NCI-H774 (cell line): ENCODE measurements at places on chromosomes 5 and 9.

DNA sequence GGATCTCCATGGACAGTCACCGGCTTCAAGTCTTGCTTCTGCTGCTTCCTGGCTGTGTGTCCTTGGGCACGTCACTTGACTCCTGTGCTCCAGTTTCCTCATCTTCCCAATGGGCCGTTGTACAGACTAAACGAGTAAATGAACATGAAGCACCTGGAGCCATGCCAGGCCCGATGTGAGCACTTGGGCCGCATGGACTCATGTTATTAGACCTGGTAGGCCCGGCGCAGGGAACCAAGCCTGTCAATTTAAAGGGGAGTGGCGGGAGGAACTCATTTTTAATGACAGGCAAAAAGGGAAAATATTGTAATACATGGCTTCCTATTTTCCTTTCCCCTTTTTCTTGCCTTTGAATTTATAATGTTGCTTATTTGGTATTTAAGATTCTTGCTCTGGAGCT is 47.5 kb downstream of the TENT4A start:
- DNase-seq: no peak

DNA sequence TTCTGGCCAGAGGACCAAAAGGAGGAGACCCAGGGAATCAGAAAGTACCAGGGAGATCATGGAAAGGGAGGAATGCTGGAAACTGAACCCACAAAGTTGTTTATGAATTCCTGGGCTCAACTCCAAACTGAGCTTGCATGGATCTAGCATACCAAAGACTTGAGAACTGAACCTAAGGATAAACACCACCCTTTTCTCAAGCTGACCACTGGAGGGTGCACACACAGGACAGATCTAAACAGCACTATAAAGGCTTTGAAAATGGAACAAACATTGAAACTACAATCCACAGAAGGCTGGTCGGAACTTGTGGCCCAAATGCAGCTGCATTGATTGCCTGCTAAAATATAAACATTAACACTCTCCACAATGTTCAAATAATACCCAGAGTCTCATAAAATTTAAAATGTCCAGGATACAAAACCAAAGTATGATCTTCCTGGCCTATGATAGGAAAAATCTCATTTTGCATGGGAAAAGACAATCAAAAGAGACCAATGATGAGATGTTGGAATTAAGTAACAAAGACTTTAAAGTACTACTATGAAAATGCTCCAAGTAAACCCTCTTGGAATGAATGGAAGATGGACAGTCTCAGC is 15.6 kb upstream of the IRF1 start:
- DNase-seq: no peak

DNA sequence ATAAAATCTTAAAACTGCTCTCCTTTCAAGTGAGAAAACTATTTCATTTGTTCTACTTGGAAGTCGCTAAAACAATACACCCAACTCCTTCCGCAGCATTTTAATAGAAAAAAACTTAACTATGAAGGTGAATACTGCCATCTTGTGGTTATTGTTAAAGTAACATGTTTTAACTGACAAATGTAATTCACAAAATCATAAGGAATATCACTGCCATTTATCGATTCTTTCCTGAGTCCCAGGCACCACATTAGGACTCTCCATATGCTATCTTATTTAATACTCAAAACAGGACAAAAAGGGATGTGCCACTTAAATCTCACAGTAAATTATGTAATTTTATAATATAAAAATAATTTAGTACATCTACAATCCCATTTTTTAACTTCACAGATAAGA is 130.5 kb upstream of the ITGA1 start:
- peak; percentile 79 for DNase-seq

DNA sequence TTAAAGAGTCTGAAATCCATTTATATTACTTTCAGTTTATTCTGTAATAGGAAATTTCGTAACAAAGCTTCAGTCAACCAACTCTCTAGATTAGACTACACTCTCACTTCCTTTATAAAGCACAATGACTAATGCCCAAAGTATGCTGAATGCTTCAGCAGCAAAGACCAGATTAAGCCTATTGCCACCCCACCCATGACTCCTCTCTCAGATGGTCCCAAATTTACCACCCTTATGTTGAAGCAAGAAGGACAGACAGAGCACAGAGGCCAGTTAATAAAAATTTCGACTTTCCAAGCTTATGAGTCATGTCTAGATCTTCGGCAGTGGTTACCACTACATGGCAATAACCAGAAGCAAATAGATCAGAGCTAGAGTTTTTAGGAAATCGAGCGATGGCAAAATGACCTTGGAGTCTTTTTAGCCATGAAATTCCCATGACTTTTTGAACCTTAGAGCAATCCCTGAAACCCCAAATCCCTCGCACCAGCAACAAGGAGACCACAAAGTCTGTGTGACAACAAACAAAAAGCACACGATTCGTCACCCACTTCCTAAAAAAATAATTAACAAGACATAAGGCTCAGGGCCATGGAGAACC is 287.8 kb upstream of the RASA1 start:
- no peak for DNase-seq

DNA sequence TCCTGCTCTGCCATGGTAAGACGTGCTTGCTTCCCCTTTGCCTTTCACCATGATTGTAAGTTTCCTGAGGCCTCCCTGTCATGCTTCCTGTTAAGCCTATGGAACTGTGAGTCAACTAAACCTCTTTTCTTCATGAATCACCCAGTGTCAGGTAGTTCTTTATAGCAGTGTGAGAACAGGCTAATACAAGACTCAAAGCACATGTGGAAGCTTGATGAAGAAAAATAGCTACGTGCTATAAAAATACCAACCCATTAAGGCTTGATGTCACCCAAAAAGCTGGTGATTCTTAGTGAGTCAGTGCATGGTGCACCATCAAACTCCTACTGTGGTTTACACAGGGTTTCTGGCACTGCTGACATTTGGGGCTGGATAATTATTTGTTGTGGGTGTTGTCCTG is 332.2 kb downstream of the TMEM167A start:
- DNase-seq: no peak

DNA sequence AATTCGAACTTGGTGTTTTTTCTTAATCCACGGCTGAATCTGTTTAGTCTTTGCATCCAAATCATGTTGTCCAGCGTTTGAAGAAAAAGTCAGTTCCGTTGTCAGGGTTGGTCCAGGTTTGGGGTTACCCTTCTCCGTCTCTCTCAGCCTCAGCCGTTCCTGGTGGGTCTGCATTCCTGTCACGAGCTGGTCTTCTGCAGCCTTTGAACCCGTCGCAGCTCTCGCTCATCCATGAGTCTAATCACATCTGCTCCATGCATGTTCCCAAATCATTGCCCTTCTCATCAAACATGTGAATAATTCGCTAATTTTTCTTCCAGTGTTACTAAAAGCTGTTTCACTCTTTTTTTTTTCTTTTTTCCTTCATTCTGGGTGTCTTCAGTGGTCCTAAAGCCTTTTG is 39.0 kb upstream of the EXOC3 start:
- DNase-seq: no peak

- no peak for DNase-seq
Measured at GRCh38 chr5:57408714-57409113, 73.9 kb downstream of the ACTBL2 start.

DNA sequence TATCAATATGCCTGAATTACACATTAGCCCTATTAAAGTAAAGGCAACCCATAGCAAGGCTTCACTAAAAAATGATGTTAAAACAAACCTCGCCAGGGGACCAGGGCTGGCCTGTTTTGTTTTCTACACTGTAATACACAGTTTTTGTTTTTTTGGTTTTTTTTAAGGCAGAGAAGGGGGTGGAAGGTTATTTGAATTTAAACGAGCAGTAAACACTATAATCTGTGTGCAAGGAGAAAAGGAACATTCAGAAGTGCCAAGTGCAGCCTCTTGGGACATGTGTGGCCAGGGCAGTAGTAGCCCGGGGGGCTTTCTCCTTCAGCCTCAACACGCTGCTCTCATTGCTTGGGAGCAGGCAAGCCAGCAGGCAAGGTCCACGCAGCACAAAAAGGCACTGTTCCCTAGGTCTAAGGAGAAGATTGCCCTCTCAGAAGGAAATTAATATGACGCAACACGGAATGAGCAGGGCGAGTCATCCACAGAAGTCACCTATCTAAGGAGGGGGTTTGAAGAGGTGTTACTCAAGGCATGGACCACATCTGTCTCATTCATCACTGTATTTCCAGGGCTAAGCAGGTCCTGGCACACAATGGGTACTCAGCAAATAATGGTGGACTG is 16.2 kb downstream of the SIL1 start:
- DNase-seq: no peak

GRCh38 chr9:77224746-77225312 is 47.5 kb downstream of the VPS13A start:
- no peak for DNase-seq

GRCh38 chr9:90022474-90022873 is 417.7 kb downstream of the GADD45G start:
- DNase-seq: no peak

DNA sequence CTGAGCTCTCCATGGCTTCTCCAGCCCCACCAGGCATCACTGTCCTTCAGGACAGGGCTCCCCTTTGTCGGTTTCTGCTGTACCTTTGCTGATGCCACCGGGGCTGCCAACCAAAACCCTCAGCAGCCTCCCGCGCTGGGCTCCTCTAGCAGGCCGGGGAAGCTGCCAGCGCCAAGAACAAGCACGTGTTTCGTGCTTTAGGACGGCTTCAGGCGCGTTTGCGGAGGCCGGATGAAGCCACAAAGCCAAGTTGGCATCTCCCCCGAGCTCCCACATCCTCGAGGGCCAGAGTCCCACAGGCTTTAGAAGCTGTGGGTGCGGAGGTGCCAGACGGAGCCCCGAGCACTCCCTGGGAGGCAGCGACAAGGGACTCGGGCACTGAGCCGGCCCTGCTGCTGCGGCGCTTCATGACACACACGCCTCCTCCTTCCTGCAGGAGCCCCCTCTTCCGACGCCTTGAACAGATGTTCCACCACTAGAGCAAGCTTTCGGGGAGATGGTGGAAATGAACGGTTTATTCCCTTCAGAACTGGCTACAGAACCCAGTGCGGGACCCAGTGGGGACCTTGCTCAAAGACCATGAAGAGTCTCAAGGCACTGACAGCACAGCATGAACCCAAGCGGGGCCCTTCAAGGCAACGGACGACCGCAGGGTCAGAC is 36.7 kb downstream of the SARDH start:
- no peak for DNase-seq

DNA sequence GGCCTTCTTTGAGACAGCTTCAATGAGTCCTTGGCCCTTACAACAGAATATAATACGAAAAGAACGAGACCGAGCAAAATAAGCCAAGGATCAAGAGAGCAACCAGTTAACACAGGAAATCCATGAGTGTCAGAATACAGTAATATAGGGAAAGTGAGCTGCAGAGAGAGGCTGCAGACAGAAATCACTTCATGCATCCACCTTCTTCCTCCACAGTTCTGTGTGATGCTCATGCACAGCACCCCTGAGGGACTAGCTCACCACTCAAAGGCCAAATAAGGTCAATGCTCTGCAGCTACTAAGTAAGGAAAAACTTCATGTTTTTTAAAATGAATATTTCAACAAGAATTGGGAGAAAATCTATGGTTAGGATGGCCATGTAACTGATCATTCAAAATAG is 257.1 kb downstream of the MCTP1 start:
- no peak for DNase-seq

- no peak for DNase-seq
Measured at GRCh38 chr5:39638813-39639212, 214.0 kb upstream of the DAB2 start.

DNA sequence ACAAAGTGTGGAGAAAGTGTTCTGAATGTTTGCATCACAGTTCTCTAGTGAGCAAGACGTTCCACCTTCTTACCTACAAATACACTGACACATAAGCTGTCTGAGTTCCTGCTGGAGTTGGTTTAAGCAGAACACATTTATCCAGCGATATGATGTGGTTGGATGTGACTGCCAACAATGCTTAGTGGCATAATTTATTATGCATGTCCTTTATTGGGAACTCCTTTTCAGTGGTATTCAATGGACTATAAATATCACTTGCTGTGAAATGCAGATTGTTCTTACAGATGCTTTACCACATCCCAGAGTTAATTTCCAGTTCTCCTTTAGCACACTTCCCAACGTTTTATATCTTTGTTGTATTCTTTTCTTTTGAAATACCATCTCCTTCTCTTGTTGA is 222.2 kb downstream of the LURAP1L start:
- DNase-seq: peak; percentile 13

DNA sequence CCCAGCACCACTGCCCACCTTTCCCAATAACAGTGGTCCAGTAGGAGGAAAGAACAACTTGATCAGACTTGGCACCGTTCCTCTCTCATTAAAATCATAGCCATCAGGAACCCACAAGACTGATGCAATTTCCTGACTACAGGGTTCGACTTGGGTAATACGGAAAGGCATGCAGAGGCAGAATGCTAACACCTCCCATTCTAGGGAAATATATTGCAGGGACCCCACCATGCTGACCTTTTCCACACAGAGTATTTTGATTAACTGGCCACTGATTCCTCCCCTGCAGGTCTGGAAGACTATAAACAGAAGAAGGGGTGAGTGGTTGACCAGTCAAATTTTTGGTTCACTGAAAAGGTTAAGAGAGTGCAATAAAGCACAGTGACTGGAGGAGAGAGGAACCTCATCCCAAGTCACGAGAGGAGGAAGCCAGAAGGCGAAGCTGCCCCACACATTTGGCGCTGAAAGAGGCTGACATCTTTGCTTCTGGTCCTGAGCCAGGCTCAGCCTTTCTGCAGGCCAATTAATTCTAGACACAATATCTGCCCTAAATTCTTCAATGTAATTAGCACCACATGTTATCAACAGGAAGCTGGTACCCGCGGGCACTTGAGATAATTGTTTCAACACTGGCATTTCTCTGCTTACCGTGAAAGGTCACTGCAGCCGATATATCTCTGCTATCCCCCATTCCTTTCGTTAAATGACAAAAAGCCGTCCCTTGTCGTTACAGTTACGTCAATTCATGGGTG is 64.7 kb upstream of the SPOCK1 start:
- DNase-seq: peak; percentile 2

- no peak for DNase-seq
Measured at GRCh38 chr5:127306036-127306435, 15.4 kb downstream of the MEGF10 start.

DNA sequence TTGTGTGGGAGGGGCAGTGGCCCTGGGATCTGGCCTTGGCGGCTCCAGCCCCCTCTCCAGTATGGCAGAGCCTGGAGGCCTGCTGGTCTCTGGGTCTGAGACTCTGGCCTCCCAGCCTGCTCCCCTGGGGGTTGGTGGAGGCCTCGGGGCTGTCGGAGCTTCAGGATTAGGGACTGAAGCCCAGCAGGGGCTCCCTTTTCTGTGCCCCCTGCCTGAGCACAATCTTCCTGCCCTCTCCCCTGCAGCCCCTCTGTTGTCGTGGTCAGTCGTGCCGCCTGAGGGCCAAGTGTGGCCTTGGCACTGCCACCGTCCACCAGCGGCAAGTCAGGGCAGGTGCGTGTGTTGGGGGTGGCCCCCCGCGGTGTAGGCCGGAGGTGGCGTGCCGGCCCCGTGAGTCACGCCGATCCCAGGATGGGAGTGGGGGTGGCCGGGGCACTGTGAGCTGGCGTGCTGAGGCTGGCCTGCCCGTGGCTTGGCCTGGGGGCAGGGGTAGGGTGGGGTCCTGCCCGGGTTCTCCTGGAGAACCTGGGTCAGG is 53.6 kb downstream of the RXRA start:
- no peak for DNase-seq

- no peak for DNase-seq
Measured at GRCh38 chr5:175711472-175712312, 53.8 kb downstream of the HRH2 start.

GRCh38 chr5:137304226-137304874 is 194.8 kb downstream of the SPOCK1 start:
- peak; percentile 92 for DNase-seq
